ENCODE measurements at places on chromosomes 7 and 10. TPM values are rescaled to one million over a fixed set of nuclear protein-coding genes. Genes with fewer than 3 reads are reported as not detected.

DNA sequence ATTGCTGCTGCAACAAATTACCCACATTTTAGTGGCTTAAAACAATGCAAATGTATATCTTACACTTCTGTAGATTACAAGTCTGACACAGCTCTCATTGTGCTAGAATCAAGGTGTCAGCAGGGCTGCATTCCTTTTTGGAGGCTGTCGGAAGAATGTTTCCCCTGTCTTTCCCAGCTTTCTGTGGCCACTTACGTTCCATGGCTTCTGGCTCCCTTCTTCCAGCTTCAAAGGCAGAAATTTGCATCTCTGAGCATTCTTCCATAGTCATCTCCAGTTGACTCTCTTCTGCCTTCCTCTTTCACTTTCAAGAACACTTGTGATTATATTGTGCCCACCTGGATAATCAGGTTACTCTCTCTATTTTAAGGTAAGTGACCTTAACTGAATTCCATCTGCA lies 125.3 kb downstream of the GPR158 start:
- no peak overlapping the region for H3K4me3 ChIP-seq
- no peaks in the 10 kb centered on the region for H3K4me1 ChIP-seq
- H3K27me3 ChIP-seq: no peaks in the 10 kb centered on the region

DNA sequence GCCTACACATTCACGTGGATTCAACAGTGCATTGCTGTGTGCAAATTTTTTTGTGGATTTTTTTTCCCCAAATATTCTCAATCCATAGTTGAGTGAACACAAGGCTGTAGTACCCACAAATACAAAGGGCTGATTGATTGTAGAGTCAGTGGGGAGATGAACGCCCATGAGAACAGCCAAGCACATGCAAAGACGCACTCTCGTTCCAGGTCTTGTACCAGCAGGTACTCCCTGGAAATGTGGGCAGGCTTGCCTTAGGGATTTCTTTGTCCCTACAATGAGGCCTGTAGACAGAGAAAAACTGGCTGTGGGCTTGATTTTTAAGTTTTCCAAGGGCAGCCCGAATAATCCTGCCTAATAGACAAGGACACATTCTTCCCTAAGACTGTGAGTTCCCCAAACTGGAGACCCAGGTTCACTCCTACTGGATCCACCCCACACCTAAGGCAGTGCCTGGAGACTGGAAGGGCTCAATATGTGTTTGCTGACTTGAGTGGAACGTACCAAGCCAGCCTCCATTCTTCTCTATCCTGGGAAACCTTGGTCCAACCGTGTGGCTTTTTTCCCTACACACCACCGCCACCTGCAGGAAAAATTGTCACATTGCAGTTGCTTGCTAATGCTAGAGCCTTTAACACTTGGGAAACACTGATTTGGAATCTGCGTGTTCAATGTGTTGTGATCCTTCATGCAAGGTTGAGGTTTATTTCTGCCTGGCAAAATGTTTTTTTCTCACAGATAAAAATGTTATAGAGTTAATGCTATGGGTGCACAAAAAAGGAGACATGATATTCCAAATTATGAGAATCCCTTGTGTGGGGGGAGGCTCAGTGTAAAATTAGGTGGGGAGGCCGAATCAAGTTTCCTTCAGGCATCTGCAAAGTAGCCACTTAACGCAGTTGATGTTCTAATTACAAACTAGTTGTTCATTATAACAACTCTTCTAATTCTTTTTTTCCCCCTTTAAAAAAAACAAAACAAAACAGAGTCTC lies 49.3 kb downstream of the PPP1R17 start:
- H3K27ac ChIP-seq: no peak overlapping the region
- H3K4me1 ChIP-seq: no peaks in the 10 kb centered on the region
- DNase-seq: peak; percentile 41
- H3K36me3 ChIP-seq: no peaks in the 10 kb centered on the region
- no peak overlapping the region for H3K4me3 ChIP-seq

DNA sequence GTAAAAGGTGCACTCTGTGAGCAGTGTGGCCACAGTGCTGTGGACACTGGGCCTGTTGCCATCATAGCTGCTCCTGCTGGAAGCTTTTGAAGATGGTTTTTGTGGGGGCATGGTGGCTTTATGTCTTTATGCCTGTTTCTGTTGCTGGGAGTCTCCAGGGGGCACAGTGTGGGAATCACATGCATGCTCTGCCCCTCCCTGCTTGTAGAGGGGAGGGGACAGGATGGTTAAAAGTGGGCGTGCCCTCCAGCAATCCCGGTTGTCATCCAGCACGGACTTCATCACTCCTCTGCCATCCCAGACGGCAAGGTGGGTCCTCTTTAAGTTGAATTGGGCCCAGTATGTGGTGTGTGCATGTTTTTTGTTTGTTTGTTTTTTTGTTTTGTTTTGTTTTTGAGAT lies 20.2 kb downstream of the OGDH start:
- H3K4me3 ChIP-seq: no peak overlapping the region
- no peak overlapping the region for H3K27ac ChIP-seq
- H3K4me1 ChIP-seq: peaks cover 23% of the 10 kb centered on the region
- H3K36me3 ChIP-seq: peaks cover 8% of the 10 kb centered on the region

The FZD8 gene
- 1.8 TPM for total RNA-seq
